ENCODE measurements at places on chromosomes 11 and 22. TPM values are rescaled to one million over a fixed set of nuclear protein-coding genes. Genes with fewer than 3 reads are reported as not detected.

Gene APLNR
- 16.6 TPM for polyA plus RNA-seq

Gene OVOL1
- 6.7 TPM for polyA plus RNA-seq

Gene ISX
- polyA plus RNA-seq: not detected

Gene MYOD1
- polyA plus RNA-seq: not detected

Gene VPREB1
- polyA plus RNA-seq: not detected

DNA sequence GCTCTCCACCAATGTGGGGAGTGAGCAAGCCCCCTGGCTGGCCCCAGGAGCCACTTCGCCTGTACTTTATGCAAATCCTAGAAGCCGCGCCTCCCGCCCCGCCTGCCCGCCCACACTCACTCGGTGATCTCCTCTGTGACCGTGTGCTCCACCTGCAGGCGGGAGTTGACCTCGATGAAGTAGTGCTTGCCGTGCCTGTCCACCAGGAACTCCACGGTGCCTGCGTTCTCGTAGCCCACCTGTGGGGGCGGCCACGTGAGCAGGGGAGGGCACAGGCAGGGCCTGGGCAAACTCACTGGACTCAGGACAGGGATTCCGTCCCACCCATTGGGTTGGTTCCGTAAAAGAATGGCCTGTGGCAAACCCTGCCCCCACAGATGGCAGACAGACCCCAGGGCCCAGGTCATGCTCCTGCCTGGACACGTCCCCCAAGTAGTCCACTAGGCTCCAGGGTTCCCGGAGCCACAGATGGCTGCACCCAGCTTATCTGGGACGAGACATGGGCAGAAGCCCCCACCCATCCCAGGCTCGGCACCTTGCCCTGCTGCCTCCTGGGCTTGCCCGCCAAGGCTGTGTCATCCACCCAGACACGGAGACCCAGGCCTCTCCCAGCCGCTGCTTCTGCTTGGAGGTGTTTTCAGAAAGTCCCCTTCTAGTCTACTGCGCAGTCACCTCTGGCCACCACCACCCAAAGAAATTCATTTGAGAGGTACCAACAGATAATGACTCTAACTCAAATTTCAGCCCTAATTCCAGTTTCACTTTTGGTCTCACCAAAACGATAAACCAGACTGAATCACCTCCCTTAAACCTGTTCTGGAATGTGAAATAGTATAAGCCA, 12.1 kb downstream of the LRFN4 start:
- DNase-seq: peak; percentile 72
- H3K4me3 ChIP-seq: no peak overlapping the region
- no peaks in the 10 kb centered on the region for H3K4me1 ChIP-seq
- no peak overlapping the region for H3K27ac ChIP-seq

DNA sequence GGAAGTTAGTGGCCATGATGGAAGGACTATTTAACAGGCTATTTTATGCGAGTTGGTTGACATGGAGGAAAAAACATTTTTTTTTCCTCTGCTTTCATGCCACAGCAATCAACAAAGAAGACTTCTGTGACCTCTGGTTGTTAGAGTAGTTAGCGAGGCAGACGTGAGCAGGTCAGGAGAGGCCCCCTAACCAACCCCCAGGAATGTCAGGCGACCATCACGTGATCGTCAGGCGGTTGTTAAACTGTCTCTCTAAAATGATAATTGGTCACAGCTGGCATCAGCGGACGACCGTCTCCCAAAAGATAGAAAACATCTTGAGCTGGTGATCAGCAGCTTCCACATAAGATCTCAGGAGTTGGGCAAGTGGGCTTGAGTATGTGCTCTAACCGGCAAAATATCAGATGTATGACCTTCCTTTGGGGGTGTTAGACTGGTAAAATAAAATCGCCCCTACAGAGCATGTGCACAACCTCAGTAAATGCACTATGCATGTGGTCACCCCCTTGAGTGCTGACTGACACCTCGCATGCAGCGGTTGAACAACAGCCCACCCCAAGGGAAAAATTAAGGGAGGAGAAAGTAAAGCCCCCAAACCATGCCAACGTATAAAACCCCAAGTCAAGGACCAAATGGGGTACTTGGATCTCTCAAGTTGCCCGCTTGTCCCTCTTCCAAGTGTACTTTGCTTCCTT, 20.9 kb upstream of the NARS2 start:
- no peak overlapping the region for H3K4me3 ChIP-seq
- H3K27ac ChIP-seq: no peak overlapping the region
- DNase-seq: peak; percentile 85
- H3K36me3 ChIP-seq: no peaks in the 10 kb centered on the region
- no peaks in the 10 kb centered on the region for H3K4me1 ChIP-seq
- no peaks in the 10 kb centered on the region for H3K27me3 ChIP-seq

- no peak overlapping the region for H3K27ac ChIP-seq
- no peaks in the 10 kb centered on the region for H3K36me3 ChIP-seq
- no peak for DNase-seq
- H3K27me3 ChIP-seq: no peaks in the 10 kb centered on the region
- H3K4me1 ChIP-seq: no peaks in the 10 kb centered on the region
Measured at GRCh38 chr11:28223577-28223976, 115.4 kb downstream of the METTL15 start.

GRCh38 chr22:20981787-20982562, at the start of gene LZTR1:
Gene LZTR1, plus strand, starts transcription at chr22:20982297. Its CDS starts 75 bp downstream, at chr22:20982372.
- H3K4me1 ChIP-seq: peaks cover 27% of the 10 kb centered on the region
- H3K36me3 ChIP-seq: peaks cover 5% of the 10 kb centered on the region
- peak within 1 kb of the TSS; percentile 75 for H3K27ac ChIP-seq
- peak within 1 kb of the TSS; percentile 81 for H3K4me3 ChIP-seq
- peak; percentile 86 for DNase-seq

- H3K27ac ChIP-seq: no peak overlapping the region
- DNase-seq: no peak
- no peaks in the 10 kb centered on the region for H3K27me3 ChIP-seq
- peaks cover 8% of the 10 kb centered on the region for H3K4me1 ChIP-seq
- no peaks in the 10 kb centered on the region for H3K36me3 ChIP-seq
Measured at GRCh38 chr22:34812631-34813030, 253.3 kb upstream of the ISX start.

DNA sequence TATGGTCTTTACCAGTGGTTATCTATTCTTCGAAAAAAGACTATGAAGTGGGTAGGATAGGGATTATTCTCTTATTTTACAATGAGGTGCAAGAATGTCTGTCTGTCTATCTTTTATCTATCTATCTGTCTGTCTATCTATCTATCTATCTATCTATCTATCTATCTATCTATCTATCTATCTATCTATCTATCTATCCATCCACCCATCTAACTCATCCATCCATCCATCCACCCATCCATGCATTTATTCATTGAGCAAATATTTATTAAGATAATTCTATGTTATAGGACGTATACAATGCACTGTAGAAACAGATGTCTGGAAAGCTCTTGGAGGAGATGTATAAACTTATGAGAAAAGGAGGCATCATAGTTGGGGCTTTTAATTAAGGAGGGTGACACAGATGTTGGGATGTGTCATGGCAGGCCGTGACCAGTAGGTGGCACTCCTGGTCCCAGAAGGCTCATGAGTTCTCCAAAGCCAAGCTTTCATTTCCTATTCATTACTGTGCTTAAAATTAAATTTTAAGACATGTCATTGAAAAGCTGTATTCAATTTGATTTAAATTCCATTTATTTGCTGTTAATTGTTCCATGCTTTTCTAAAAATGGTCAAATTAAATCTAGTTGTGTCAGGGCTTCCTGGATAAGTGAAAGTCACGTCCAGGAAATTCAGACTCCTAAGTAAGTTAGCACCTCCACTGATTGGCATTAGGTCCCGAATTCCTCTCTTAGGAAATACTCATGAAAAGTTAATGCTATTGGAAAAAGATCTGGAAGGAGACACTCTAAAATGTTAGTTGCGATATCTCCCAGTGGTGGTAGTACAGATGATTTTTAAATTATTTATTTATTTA, 19.0 kb upstream of the E2F8 start:
- no peak overlapping the region for H3K4me3 ChIP-seq
- no peak overlapping the region for H3K27ac ChIP-seq
- DNase-seq: peak; percentile 55
- H3K27me3 ChIP-seq: no peaks in the 10 kb centered on the region
- H3K36me3 ChIP-seq: no peaks in the 10 kb centered on the region

DNA sequence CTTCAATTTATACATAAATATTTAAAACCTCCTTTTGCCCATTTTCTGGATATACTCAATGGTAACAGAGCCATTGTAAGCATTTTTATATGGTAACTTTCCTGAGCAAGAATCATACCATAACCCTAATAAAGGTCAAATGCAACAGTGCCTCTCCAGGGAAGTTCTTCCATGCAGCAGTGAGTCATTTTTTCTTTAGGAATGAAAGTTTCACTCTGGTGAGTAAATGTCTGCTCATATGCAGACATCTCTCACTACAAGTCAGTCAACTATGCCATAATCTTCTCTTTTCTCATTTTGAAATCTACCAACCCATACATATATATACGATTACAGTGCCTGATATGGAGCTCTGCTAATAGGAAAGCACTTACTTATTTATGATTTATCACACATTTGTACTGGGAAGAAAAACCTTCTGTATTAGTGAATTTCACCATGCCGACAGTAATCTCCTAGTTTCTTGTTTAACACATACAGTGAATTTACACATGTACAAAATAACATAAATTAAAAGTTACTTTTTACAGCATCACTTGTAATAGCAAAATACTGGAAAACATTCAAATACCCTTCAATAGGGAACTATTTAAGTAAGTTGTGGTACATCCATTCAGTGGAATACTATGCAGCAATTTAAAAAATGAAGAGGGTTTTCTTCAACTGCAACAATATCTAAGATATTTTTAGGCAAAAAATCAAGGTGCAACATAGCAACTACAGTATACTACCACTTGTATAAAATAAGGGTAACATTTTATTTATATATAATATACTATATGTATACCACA, 16.0 kb downstream of the STK33 start:
- no peak overlapping the region for H3K27ac ChIP-seq
- H3K4me3 ChIP-seq: no peak overlapping the region
- no peak for DNase-seq
- no peaks in the 10 kb centered on the region for H3K36me3 ChIP-seq
